ENCODE measurements at places on chromosomes 12 and 14. TPM values are rescaled to one million over a fixed set of nuclear protein-coding genes. Genes with fewer than 3 reads are reported as not detected.

The PZP gene
- not detected for total RNA-seq

The EML1 gene
- total RNA-seq: 2.4 TPM

The OASL gene
- 1.7 TPM for total RNA-seq

The MYO1H gene
- total RNA-seq: not detected

The TPH2 gene
- total RNA-seq: not detected

The MTRFR gene
- total RNA-seq: 18.6 TPM

The AKAP3 gene
- total RNA-seq: 3.0 TPM

The NOVA1 gene
- 0.68 TPM for total RNA-seq

The LBHD2 gene
- total RNA-seq: 0.78 TPM

The PKP2 gene
- 88.7 TPM for total RNA-seq

The RIMBP2 gene
- total RNA-seq: not detected

The TSHR gene
- not detected for total RNA-seq

The AMN gene
- total RNA-seq: 21.8 TPM

The ANO2 gene
- not detected for total RNA-seq

The SMIM41 gene
- not detected for total RNA-seq

The SLC6A12 gene
- not detected for total RNA-seq

The KRT8 gene
- total RNA-seq: 2,962 TPM

The SLC25A47 gene
- not detected for total RNA-seq

The KANSL2 gene
- total RNA-seq: 21.8 TPM

The PTHLH gene
- 1.9 TPM for total RNA-seq

The ALG10B gene
- 14.4 TPM for total RNA-seq

The HRK gene
- 0.55 TPM for total RNA-seq

The ACOT4 gene
- 4.9 TPM for total RNA-seq

The PTPRB gene
- 1.9 TPM for total RNA-seq

The ADAM21 gene
- not detected for total RNA-seq

The GLS2 gene
- 2.9 TPM for total RNA-seq

The ADCY6 gene
- total RNA-seq: 48.3 TPM

The ADGRD1 gene
- not detected for total RNA-seq

The CIROP gene
- not detected for total RNA-seq

The KCNMB4 gene
- total RNA-seq: 6.7 TPM

Data from PC-9 (cell line).